ENCODE measurements at places on chromosomes 1 and 21.

- no peak for DNase-seq
Measured at GRCh38 chr1:155009221-155009711, 6.7 kb downstream of the ZBTB7B start.

DNA sequence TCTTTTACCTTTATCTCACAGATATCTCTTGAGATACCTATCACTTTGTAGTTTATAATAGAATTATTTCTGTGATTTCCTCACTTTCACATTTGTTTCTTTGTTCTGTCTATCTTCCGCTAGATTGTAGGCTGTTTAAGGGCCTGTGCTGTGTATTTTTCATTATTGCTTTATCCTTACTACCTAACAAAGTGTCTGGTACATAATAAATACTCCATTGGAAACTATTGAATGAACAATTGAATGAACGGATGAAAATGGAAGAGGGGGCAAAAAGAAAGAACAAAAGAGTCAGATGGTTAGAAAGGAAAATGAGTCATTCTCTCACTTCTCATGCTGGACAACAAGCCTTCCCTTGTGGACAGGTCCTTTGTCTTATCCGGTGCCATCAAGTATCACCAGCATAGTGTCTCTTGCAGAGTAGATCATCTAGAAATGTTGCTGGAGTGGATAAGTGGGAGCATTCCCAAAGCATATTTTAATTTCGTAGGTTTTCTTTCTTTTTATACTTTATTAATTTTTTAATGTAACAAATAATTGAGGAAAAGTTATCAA is 159.8 kb downstream of the NEK7 start:
- no peak for DNase-seq

DNA sequence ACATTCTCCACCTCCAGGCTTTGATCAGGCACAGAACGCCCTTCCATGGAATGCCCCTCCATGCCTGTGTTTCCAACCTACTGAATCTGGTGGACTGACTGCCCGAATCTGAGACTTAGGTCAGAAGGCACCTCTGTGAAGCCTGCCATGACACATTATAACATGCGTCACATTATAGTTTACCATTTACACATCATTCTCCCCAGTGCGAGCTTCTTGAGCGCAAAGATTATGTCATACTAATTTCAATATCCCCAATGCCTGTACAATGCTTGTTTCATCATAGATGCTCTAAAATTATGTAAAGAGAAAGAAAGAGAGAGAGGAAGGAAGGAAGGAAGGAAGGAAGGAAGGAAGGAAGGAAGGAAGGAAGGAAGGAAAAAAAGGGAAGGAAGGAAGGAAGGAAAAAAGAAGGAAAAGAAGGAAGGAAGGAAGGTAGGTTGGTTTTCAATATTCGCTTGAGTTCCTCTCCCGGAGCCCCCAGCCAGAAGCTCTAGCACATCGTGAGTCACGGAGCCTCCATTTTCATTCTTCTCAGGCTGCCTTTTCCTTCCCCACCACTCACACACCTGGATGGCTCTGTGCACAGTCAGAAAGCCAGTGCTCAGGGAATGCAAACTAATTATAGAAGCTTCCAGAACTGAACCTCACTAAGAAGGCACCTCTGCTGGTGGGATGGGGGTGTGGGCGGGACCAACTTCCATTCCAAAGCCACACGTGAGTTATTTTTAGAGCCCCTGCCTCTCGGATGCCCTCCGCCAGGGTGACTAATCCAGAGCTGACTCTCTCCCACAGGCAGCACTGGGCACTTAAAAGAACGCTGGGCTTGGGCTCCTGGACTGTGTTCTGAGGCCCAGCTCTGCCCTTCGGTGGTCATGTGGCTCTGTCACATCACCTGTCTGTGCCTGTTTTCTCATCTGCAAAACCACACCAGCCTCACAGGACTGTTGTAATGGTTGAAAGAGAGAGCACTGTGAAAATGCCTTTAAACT is 27.4 kb downstream of the LAMB3 start:
- DNase-seq: no peak

DNA sequence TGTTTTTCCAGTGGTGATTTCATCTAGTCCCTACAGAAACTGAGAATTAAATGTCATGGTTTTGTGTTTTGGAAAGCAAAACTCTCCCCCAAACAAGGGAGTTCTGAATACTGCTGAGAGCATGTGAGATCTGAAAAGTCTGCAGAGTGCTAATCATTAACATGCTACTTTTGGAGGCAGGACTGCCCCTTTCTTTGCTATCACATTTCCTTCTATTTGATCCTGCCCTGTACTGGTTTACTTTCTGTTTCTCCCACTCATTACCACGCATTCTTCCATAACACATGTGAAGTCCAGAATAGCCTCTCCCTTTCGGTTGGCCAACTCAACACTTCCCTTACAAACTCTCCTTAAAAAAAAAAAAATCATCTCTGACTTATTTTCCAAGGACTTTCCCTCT is 63.6 kb downstream of the GADD45A start:
- no peak for DNase-seq

DNA sequence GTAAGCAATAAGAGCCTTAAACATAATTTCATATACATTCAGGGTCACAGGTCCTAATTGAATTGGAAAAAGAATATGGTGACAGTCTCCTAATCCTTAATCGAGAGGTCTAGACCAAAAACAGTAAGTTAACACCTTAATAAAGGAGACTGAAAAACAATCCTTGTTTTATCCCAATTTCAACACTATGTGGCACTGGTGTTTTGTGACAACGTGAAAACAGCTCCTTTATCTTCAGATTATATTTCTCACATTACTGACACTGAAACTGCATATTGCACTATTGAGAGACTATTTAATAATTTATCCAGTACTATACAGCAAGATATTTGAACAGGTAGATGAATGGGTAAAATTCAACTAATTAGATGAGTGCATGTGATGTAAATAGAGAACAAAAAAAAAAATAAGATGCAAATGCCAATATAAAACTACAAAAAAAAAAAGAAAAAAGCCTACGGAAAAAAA is 34.1 kb downstream of the TP53BP2 start:
- DNase-seq: no peak

DNA sequence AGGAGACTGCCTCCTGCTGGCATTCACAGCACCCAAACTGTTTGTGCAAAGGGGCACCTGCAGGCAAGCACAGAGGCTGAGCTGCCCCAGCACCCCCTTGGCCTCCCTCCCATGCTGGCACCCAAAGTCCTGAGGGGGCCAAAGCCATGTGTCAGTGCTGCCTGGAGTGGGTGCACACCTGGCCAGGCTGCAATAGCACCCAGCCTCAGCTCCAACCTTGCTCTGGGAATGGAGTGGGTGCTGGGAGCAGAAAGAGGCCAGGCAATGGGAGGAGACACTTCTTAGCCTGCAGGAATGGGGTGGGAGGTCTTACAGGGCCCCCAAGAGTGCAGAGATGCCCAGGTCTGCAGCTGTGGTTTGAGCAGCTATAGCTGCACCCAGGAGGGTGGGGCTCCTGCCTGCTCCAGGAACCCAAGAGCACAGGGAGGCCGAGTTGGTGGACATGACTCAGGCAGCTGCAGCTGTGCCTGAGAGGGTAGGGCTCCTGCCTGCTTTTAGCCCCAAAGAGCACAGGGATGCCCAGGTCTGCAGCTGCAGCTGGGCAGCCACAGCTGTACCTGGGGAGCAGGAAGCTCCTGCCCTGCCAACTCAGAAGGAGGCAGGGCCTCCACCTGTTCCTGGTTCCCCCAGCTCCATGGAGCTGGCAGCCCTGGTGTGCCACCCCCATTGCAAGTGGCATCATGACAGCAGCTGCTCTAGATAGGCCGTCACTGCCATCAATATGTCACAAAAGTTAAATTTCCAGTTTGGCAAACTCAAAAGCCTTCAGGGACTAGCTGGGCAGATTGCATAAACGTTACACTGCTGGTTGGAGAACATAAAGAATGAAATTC is 5.3 kb upstream of the CHD1L start:
- no peak for DNase-seq

DNA sequence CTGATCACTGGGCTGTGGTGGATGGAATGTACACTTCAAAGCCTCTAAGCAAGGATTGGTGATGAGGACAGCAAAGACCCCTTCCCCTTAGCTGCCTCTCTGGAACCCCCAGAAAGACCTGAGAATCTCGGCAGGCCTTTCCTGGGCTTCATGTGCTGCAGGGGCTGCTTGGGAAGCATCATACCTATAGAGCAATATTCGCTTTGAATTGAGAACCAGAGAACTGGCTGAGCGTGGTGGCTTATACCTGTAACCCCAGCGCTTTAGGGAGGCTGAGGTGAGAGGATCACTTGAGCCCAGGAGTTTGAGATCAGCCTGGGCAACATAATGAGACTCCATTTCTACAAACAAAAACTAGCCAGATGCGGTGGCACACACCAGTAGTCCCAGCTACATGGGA is 22.0 kb downstream of the CSF1 start:
- DNase-seq: no peak

DNA sequence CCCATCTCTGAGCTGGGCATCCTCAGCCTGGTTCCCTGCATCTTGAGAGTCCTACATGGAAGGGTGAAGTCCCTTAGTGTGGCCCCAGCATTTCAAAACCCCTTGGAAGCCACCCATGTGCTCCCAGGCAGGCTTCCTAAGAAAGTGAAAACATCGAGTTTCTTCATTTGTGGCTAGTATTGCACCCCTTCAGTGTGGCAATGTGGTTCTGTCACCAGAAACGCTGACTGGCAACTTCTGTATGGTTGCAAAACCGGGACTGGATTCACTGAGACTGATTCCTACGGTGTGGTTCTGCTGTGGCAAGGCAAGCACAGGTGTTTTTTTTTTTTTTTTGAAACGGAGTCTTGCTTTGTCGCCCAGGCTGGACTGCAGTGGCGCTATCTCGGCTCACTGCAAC is 9.0 kb upstream of the IFNGR2 start:
- no peak for DNase-seq

DNA sequence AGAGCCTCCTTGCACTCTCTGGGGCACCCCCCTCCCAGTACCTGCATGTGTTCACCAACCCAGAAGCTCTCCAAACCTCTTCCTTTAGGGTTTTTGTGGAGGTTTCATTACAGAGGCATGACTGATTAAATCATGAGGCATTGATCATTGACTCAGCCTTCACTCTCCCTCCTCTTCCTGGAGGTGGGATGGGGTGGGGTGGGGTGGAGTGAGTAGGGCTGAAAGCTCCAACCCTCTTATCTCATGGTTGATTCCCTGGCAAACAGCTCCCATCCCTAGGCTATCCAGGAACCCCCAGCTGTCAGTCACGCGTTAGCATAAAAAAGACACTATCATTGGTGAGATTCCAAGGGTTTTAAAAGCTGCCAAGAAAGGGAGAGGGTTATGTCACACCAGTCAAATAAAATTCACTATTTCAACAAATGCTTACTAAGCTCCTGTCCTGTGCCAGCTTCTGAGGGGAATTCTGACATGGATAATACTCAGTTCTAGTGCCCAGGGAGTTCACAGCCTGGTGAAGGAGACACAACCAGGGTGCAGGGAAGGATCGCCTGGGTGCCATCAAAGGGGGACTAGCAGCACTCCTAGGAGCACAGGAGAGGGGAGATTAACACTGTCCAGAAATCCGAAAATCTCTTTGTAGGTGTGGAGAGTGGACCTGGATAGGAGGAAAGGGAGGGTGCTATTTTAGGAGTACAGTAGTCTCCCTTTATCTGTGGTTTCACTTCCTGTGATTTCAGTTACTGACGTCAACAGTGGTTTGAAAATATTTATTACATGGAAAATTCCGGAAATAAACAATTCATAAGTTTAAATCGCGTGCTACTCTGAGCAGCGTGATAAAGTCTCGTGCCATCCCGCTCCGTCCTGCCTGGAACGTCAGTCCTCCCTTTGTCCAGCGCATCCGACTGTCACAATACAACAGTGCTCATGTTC is 6.8 kb upstream of the IL24 start:
- no peak for DNase-seq

DNA sequence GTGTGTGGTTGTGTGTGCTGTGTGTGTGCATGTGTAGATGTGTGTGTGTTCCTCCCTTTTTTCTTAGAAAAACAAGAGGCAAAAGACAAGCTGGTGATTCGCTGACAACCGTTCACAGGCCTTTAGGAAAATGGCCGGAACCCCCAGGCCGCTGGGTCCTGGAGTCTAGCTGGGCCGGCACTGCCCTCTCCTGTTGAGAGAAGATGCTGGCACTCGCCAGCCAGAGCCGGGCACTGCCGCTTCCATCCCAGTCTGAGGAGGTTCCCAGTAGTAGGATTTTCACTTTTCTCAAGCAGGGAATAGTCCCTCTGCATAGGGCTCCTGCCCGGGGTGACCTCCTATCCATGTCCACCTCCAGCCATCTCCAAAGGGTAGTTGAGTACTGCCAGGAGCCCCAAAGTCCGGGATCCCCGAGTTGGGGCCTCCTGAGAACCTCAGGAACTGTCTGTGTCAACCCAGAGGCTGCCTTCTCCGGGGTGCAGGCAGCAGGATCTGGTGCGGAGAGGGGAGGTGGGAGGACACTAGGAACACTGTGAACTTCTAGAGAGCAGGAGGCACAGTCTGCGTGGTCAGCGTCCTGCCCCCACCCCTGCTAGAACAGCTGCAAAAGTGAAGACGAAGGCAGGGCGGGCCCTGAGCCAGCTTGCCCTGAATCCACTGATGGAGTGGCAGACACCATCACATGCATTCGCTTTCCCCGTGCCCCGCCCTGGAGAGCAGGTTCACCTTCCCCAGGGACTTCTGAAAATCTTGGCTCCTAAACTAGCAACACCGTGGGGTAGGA is 44.1 kb upstream of the ARHGEF16 start:
- DNase-seq: peak; percentile 72

Data from iPS-NIHi11 (cell line).